Keratinocyte (primary cell): ENCODE measurements at places on chromosomes 13 and 19. TPM values are rescaled to one million over a fixed set of nuclear protein-coding genes. Genes with fewer than 3 reads are reported as not detected.

- H3K27ac ChIP-seq: peak overlapping the region; percentile 20
- H3K36me3 ChIP-seq: peaks cover 21% of the 10 kb centered on the region
- H3K27me3 ChIP-seq: no peaks in the 10 kb centered on the region
- H3K4me3 ChIP-seq: no peak overlapping the region
- peak; percentile 59 for DNase-seq
These were observed 9.2 kb upstream of the OVOL3 start for GRCh38 chr19:36101550-36102327.

GRCh38 chr19:29422486-29423085 lies 103.2 kb upstream of the VSTM2B start:
- H3K27ac ChIP-seq: no peak overlapping the region
- no peaks in the 10 kb centered on the region for H3K27me3 ChIP-seq
- DNase-seq: no peak
- no peaks in the 10 kb centered on the region for H3K4me1 ChIP-seq
- no peaks in the 10 kb centered on the region for H3K36me3 ChIP-seq
- no peak overlapping the region for H3K4me3 ChIP-seq

The UBE2S gene
- polyA plus RNA-seq: 22.1 to 42.3 TPM (median 31.8 TPM) in 3 replicates

DNA sequence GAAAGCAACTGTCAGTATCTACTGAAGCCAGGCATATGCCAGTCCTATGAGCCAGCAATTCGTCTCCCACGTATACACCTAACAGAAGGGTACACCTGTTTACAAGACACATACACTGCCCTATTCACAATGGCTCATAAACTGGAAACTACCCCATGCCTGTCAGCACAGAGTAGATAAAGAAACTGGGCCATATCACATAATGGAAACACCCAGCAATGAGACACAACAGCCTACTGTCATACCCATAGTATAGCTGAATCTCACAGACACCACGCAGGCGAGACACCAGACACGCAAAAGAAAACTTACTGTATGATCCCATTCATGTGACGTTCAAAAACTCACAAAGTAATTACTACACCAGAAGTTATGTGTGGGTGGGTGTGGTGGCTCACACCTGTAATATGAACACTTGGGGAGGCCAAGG lies 15.7 kb downstream of the NOSIP start:
- DNase-seq: no peak
- H3K27ac ChIP-seq: no peak overlapping the region
- H3K4me3 ChIP-seq: no peak overlapping the region
- H3K36me3 ChIP-seq: peaks cover 1% of the 10 kb centered on the region
- no peaks in the 10 kb centered on the region for H3K4me1 ChIP-seq

DNA sequence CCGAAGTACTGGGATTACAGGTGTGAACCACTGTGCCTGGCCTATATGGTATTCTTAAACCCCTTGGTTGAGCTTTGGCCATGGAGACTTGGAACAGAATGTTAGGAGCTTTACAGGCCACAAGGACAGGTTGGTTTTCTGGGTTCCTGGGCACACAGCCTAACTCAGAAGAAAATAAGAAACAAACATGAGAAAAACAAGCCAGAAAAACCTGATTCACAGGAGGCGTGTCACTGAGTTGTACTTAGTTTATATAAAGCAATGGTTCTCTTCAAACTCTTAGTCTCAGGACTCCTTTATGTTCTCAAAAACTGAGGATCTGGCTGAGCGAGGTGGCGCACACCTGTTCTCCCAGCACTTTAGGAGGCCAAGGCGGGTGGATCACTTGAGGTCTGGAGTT lies 125.1 kb upstream of the SPATA13 start:
- H3K27ac ChIP-seq: no peak overlapping the region
- H3K4me3 ChIP-seq: no peak overlapping the region
- no peak for DNase-seq
- H3K4me1 ChIP-seq: no peaks in the 10 kb centered on the region

DNA sequence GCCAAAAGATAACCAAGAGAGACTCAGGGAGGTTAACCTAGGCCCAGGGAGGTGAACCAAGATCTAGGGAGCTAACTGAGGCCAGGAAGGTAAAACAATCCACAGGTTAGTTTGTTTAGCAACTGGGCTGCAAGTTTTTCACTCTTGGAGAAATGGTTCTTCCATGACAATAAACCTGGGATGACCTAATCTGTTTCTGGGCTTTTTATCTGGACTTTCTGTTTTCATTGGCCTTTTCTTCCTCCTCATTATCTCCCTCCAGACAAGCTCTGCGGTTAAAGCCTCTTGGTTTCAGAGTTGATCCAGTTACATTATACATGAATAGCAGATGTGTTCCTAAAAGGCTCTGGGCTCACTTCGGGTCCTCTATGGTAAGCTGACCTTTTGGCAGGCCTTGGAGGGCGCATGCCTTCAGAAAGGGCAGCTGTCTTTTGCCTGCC lies 44.2 kb downstream of the PCDH8 start:
- H3K36me3 ChIP-seq: no peaks in the 10 kb centered on the region
- DNase-seq: no peak
- H3K27ac ChIP-seq: no peak overlapping the region
- H3K4me3 ChIP-seq: no peak overlapping the region
- no peaks in the 10 kb centered on the region for H3K27me3 ChIP-seq

DNA sequence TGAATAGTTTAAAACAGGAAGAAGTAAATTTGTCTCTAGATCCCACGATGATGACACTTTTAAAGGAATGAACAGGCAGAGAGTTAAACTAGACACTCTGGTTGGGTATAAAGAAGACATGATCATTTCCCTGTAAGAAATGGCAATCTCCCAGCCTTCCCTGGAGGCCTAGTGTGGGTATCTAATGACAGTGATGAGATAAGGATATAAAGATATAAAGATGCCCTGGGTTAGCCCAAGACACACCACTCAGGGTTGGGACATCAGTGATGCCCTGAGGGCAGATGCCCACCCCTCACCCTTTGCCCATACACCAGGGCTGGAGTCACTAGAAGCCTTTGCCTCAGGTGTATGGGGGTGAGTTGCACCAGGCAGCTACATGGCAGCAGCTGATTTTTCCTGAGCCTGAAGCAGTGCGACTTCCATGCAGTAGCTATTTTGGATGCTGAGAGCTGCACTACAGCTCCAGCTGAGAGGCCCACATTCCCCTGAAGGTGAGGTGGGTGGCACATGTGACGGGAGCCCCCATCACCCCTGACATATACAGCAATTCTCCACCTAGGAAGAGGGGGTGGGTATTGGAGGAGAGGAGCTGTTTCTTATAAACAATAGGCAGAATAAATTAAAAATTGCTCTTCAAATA lies 177.5 kb downstream of the NDFIP2 start:
- no peaks in the 10 kb centered on the region for H3K36me3 ChIP-seq
- no peak for DNase-seq
- H3K4me1 ChIP-seq: peaks cover 22% of the 10 kb centered on the region
- H3K27me3 ChIP-seq: no peaks in the 10 kb centered on the region
- no peak overlapping the region for H3K4me3 ChIP-seq

GRCh38 chr19:3609779-3610719 lies 3.4 kb upstream of the TBXA2R start:
- H3K4me3 ChIP-seq: no peak overlapping the region
- no peaks in the 10 kb centered on the region for H3K4me1 ChIP-seq
- no peak for DNase-seq
- H3K36me3 ChIP-seq: peaks cover 5% of the 10 kb centered on the region

GRCh38 chr19:46495786-46496099 lies at the start of gene PNMA8B:
PNMA8B (minus strand) TSS chr19:46495867; CDS start chr19:46495465, 402 bp downstream.
- H3K4me1 ChIP-seq: peaks cover 4% of the 10 kb centered on the region
- no peak within 1 kb of the TSS for H3K4me3 ChIP-seq
- no peak within 1 kb of the TSS for H3K27ac ChIP-seq
- no peak for DNase-seq
- no peaks in the 10 kb centered on the region for H3K36me3 ChIP-seq

DNA sequence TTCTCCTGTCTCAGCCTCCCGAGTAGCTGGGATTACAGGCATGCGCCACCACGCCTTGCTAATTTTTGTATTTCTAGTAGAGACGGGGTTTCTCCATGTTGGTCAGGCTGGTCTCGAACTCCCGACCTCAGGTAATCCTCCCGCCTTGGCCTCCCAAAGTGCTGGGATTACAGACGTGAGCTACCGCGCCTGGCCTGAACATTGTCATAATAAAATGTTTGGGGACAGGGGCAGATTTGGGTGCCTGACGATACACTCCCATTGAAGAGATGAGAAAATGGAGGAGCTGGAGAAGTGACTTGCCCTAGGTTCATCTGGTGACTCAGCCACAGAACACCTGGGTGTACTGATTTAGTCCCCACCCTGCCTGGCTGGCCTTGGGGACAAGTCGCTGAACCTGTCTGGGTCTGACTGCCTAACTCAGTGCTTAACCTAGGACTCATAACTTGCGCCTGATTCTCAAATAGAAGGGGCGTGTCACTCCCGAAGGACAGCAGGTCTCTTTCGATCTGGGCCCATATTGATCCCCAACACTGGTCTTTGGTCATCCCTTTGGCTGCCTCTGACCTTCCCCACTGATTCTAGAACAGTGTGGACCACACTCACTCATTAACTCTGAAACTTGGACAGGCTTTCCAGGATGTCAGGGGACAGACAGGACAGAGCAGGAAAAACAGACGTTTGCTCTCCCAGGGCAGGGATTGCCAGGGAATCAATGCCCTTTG lies 7.6 kb upstream of the BICRA start:
- H3K27ac ChIP-seq: peak overlapping the region; percentile 71
- H3K36me3 ChIP-seq: no peaks in the 10 kb centered on the region
- DNase-seq: no peak
- H3K4me1 ChIP-seq: peaks cover 19% of the 10 kb centered on the region
- no peaks in the 10 kb centered on the region for H3K27me3 ChIP-seq

The CGB3 gene
- polyA plus RNA-seq: not detected in 3 replicates
